ENCODE measurements at places on chromosomes 3 and 15.

DNA sequence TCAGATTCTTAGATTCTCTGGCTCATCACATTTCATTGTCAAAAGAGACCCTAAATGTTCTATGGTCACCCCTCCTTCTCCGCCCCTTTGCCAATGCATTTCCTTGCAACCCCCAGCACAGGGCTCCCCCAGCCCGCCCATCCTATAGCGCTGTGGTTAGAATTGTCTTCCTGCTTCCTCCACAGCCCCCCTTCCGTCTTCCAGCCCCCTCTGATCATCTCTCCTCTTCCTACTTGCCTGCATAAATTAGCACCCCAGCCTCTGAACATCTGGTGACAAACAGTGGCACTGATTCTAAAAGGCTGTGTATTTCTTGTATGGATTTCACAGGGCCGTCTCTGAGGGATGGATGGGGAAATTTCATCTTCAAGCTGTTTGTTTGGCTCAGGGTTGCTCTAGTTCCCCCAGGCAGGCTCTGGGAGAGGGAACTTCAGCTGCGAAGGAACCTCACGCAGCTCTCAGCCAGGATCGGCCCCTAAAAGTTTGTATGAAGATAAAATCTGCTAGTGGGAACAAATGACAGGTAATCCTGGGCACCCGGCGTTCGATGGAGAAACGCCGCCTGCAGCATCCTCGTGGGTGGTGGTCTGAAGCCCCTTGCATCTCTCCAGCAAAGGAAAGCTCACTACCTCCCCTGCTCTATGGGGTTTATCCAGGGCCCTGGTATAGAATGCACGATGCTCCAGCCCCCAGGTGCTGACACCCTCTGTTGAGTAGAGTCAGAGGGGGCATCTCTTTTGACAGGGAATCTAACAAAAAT is 83.0 kb downstream of the WNT7A start:
- no peak for DNase-seq

- no peak for DNase-seq
These were observed 18.1 kb upstream of the ALDH1A3 start for GRCh38 chr15:100861511-100861991.

DNA sequence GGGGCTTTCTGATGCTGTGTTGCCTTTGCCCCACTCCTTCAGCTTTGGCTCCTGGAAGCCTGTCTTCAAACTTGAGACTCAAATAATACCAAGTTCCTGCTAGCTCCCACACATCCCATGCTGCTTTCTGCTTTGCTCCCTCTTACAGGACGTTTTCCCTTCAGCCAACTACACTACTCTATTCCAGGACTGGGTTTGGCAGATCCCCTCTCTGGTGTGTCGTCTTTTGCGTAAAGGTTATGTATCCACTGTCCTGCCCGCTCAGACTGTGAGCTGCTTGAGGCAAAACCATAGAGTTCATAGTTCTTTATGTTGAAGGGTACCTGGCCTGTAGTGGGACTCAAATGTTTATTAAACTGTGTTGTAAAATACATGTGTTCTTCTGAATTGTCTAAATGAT is 25.4 kb downstream of the PPP2R3A start:
- no peak for DNase-seq

DNA sequence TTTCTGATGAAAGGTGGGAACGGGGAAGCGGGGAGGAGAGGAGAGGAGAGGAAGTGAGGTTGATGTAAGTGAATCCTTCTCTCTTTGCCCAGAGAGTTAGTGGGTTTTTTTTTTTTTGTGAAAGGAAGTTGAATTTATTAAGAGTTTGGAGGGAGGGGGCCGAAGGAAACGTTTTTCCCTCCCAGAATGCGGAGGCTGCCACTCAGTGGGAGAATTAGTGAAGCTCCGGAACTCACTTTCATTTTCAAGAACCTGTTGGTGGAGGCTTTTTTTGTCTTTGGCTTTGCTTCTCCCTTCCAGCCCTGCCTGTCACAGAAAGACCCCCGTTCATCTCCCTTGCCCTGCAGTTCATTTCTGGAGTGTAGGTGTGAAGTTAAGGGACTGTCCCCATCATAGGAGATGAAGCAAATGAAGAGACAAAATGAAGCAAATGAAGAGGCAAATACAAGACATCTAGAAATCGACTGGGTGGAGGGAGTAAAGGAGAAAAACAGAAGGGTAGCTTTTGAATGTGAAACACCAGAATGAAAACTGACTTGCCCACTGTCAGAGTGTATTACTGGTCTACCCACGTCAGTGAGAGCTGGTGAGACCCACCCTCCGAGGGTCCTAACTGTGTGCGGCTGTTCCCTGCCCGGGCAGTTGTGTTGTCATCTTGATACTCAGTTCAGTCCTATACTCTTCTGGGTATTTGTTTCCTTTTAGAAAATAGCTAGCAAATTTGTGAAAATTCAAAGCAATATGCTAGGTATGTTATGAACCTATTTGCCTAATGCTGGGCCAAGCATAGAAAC is 91.5 kb downstream of the ITPR1 start:
- peak; percentile 7 for DNase-seq

DNA sequence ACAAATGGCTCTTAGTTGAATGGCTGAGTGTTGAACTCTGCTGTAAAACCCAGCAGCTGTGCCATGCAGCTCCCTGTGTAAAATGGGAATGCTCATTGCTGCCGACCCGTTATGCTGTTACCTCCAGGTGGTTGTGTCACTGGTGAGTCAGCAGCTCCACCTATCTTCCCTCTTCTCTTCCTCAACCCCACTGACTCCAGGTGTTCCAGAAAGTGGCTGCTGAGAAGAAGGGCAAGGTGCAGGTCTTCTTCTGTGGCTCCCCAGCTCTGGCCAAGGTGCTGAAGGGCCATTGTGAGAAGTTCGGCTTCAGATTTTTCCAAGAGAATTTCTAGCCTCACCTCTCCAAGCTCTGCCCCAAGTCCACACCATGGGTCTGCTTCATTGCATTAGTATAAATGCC is 41.9 kb downstream of the NOX5 start:
- no peak for DNase-seq

DNA sequence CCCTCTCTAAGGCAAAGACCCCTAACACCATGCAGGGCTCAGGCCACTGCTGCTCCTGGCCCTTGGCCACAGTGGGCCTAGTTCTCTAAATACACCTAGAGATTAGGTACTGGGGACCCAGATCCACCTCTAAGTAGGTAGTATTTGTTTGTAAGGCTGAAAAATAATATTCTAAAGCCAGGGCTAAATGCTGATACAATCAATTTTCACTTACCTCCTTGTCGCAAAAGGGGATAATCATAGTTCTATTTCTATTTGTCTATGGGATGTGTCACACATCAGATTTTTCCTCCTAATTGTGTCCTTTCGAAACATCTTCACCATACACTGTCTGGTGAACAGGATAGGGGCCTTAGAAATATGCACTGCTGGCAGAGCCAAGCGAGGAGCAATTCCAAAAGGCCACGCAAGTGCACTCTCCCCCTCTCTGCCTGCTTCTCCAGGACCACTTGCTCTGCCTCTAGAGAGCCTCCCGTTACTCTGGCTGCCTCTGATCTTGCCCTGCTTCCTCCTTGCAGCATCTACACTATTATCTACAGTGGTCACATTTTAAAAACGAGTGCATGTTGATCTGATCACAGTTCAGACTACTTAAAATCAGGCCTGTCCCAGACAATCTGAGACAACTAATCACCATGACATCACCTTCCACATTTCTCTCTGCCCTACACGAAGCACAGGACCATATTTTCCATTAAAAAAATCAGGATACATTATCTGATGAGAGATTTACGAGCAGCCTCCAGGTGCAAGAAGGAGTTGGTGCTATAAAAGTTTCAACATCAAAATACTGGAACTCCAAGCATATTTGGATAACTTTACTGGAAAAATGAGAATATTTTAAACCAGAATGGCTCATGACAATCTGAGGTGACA is 115.4 kb downstream of the MYLK start:
- no peak for DNase-seq

GRCh38 chr3:196620161-196620604 is 19.3 kb upstream of the NRROS start:
- DNase-seq: peak; percentile 61

Data from GM06990 (cell line).